ENCODE measurements at places on chromosomes 12 and 14.
A peak's percentile ranks its signal among the peaks of the same experiment; 100 is the strongest.

GRCh38 chr12:110637869-110638441 lies 24.0 kb downstream of the TCTN1 start:
- no peak for DNase-seq

DNA sequence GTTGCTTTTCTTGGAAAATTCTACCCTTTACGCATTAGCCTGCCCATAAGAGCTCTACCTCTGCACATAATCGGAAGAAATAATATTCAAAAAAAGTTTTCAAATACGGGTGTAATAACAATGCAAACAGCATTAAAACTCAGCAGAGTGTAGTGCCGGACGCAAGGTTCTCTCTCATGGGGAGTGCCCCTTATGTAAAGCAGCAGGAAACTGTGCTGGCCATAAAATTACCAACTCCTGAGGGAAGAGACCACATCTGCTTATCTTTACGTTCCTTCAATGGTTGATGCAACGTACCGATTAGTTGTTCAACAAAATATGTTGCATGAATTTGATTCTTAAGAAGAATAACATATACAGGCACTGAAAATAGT lies 118.7 kb upstream of the TMCC3 start:
- DNase-seq, result no peak

DNA sequence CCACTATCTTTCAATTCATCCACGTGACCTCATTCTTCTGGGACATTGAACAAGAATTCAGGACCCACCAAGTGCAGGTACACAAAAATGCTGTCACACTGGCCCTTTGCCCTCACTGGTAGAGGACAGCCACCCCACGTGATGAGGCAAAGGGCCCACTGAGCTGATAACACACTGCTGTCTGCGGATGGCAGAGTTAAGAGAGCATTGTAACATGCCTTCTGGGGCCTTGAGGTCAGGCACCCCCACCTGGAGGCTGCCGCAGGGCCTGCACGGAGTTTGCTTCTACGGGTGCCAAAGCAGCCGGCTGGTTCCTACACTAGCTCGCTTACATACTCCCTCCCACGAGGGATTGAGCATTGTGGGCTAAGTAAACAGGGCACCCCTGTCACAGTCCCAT lies 101.0 kb downstream of the LRIG3 start:
- no peak for DNase-seq

- no peak for DNase-seq
Observed at GRCh38 chr12:1839464-1839863, 19.1 kb downstream of the LRTM2 start.

DNA sequence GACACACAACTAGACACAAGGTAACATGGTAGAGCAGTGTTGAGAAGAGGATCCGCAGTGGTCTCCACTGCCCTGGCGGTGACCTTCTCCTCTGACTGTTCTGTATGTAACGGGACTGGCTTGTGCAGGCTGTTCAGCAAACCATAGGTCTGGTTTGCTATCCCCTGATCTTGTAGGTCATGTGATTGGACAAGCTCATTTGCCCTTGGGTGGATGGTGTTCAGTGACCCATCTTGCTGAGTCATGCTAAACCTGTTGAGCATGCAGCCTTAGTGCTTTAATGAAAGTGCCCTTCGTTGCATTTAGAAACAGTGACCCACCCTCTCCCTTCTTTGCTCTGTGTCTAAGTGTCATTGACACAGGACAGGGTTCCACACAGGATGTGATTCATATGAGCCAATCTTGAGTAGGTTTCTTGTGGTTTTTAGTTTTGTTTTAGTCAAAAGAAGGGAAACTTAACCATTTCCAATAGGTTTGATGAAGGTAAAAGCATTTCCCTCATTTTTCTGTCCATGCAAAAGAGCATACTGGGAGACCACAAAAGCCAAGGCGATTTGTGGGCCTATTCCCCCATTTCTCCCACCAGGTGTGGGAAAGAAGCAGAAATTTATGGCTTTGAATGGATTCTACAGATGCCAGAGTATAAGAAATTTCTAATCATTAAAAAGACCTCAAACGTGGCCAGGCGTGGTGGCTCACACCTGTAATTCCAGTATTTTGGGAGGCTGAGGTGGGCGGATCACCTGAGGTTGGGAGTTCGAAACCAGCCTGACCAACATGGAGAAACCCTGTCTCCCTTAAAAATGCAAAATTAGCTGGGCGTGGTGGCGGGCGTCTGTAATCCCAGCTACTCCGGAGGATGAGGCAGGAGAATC lies 32.6 kb upstream of the HIF1A start:
- no peak for DNase-seq

- DNase-seq, result peak; percentile 41
Observed at GRCh38 chr14:23538785-23539184, 12.8 kb downstream of the ZFHX2 start.

- DNase-seq, result no peak
Observed at GRCh38 chr14:50397390-50398188, 908 bp upstream of the CDKL1 start.

DNA sequence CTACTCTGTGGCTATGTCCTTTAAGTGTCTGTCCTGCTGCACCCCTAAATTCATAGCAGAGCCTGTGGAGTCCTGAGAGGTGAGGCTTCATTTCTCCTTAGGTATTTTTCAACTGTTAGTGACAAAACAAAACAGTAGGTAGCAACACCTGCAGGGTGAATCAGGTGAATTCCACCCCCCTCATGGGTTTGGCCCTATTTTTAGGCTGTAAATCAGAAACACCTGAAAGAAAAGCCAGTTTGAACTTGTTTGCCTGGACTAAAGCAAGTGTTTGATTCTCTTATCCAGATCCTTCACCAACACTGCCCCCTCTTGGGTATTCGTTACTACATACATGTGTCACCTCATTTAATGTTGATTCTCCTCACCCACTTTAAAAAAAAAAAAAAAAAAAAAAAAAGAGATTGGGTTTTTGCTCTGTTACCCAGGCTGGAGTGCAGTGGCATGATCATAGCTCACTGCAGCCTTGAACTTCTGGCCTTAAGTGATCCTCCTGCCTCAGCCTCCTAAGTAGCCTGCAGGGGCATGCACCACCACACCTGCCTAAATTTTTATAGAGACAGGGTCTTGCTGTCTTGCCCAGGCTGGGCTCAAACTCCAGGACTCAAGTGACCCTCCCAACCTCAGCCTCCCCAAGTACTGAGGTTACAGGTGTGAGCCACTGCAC lies 10.3 kb downstream of the TBPL2 start:
- no peak for DNase-seq

DNA sequence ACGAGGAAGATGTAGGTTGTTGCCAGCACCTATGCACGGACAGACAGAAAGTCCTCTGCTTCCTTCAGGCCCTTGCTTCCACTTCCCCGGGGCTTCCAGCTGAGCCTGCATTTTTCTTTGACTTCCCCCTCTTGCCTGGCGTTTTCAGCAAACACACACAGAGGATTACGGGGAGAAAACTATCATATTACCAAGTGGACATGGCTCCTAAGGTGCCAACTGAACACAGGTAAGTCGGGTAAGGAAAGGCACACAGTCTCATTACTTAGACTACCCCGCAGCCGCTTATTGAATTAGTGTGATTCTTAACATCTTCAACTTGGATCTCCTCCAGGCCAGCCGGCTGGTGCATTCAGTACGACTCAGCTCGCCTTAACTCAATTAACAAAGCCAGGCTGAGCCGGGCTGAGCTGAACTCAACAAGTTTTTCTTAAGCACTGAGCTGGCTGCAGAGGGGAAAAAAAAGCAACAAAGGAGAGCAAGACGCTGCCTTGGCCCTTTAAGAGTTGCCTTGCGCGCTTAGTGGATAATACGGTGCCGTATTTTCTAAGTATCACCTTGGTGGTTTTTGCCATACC lies 19.2 kb upstream of the MAP1LC3B2 start:
- DNase-seq, result peak; percentile 51

DNA sequence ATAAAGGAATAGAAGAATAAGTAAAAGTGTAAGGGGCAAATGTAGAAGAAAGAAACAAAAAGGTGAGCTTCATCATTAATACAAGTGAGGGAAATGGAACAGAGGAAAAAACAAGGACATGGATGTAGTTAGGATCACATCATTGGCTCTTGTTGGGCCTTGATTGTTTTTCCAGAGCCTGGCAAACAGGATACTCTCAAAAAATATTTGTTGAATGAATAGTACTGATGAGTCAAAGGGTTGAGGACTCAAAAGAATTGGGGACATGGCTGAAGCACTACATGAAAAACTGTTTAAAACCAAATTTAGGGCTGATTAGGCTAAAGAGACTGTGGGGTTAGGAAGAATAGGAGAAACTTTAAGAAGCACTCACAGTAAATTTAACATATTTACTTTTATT lies 11.4 kb upstream of the SRP54 start:
- DNase-seq, result no peak

DNA sequence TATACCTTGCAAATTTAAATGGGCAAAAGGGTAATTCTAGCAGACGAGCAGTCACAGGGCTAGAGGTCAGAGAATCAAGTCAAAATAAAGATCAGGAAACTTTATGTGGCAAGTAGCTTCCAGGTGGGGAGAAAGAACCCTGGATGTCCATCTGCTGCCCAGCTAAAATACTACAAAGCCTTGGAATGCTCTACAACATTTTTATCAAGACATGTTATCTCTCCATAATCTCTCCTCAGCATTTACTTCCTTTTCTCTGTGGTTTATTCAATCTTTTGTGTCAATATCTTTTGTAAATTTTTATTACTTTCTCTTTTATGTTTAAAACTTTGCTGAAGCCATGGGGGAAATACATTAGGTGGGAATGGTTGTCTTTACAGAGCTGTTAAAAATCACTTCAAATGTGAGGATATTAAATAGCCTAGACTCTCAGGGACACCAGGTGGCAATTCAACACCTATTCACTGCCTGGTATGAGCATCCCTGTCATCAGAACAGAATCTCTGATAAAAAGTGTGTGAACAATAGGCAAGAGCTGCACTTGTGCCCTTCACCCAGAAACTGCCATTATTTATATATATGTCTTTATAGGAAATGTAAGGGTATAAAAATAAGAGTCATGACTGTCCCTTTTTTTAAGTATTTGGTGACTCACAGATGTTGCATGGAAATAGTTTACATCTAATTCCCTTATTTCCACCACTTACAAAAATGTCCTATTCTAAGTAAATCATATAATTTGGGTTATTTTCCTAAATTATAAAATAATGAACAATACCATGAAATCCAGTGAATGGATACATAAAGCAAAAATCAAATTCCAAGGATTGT lies 152.9 kb downstream of the EPS8 start:
- DNase-seq, result no peak

DNA sequence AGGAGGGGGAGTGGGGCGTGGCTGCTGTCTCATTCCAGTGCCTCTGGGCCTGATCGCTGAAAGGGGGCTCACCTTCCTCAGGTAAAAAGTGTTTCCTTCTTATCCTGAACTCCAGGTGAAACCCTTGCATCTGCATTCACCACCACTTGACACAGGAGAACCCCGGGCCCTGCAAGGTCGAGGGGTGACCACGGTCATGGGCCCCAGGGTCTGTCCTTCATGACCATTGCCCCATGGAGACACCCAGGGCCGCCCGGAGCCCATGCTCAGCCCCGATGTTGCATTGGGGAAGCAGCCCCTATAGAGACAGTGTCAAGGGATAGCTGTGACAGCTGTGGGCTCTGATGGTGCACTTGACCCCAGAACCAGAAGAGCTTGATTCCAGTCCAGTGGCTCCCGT lies 34.4 kb upstream of the DYNC1H1 start:
- no peak for DNase-seq

- DNase-seq, result no peak
Observed at GRCh38 chr12:11798856-11799501, 149.5 kb downstream of the ETV6 start.

DNA sequence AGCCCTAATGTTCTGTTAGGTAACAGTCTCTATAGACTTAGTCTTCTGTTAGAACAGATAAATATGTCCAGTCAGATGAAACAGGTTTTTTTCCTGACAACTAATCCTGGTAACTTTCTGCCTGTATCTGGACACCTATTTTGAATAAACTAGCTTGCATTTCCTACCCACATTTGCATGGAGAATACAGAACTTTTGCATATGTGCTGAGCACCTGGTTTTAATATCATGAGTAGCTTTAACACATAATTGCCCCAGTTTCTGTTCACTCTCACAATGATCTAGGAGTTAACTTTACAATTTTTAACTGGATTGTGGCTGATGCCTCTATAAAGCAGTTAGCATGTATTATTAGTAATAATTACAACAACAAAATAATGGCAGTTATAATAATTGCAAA lies 111.7 kb downstream of the KTN1 start:
- DNase-seq, result no peak

- no peak for DNase-seq
Observed at GRCh38 chr12:13293096-13293495, 96.6 kb downstream of the EMP1 start.

DNA sequence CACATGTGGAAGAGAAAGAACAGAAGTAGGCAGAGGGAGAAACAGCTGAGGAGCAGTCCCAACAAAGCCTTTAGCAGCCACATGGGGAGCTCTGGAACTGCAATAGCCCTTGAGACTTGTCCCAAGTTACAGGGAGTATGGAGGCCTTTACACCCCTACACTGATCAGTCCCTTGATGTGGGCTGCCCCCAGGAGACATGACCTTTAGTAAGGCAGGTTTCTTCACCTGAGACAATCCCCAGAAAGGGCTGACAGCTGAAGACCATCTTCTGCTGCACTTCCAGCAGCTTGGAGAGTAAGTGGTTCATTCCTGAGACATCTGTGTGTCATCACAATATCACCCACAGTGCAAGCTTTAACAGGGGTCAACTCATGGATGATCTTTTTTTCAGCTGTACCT lies 8.6 kb upstream of the SNAPC1 start:
- no peak for DNase-seq

DNA sequence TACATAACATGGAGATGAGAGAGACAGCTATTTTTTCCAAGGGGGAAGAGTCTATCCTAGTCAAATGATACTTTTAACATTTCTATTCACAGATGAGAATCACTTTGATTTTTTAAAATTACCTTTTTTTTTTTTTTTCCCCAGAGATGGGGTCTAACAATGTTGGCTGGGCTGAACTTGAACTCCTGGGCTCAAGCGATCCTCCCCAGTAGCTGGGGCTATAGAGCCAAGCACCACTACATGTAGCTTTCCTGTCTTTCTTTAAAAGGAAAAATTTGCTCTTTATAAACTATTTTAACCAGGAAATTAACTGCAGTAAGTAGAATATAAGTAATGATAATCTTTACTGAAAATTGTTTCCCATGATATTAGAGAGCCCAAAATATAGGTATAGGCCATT lies 3.3 kb downstream of the PRICKLE1 start:
- no peak for DNase-seq

DNA sequence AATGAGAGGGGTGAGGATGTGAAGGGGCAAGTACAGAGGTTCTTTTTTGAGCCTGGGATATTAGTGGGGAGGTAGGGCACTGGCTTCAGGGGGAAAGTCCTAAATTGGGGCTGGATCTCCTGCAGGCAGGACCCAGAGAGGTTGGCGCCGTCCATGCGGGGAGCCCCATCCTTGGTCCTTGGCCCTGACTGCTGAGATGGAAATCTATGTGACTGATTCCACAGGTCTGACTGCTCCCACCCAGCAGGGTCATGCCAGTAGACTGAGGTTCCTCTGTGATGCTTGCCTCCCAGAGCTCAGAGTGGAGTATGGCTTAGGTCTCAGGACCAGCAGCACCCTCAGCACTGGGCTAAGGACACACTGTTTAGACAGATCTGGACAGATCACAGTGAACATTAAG lies 988.6 kb upstream of the TMEM132C start:
- DNase-seq, result no peak

GRCh38 chr12:120224304-120225199 lies 23.6 kb upstream of the RPLP0 start:
- no peak for DNase-seq

- DNase-seq, result no peak
Observed at GRCh38 chr12:106091446-106091820, 47.3 kb downstream of the NUAK1 start.

GRCh38 chr14:31138301-31138700 lies 69.3 kb downstream of the HECTD1 start:
- no peak for DNase-seq

- DNase-seq, result no peak
Observed at GRCh38 chr12:91985002-91985787, 160.5 kb downstream of the BTG1 start.

- DNase-seq, result no peak
Observed at GRCh38 chr12:8841778-8842177, 19.4 kb downstream of the A2ML1 start.

Data from hypothalamus (tissue), 51 donors.